ENCODE measurements at places on chromosomes 7 and 10.

DNA sequence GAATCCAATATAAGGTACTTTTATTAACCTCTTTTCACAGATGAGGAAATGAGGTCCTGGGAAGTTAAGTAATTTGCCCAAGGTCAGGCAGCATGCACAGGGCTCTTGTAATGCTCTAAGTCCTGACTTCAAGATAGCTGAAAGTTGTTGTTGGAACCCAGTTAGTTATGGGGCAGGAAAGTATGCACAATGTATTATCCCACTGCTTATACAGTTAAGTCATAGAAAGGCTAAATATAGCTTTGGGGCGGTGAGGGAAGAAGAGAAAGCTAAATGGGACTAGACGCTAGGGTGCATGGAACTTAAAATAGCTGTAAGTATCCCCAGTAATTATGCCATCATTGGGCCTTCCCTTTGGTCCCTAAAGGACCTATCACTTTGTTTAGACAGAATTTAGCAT is 9.2 kb downstream of the GLCCI1 start:
- no peak for DNase-seq

DNA sequence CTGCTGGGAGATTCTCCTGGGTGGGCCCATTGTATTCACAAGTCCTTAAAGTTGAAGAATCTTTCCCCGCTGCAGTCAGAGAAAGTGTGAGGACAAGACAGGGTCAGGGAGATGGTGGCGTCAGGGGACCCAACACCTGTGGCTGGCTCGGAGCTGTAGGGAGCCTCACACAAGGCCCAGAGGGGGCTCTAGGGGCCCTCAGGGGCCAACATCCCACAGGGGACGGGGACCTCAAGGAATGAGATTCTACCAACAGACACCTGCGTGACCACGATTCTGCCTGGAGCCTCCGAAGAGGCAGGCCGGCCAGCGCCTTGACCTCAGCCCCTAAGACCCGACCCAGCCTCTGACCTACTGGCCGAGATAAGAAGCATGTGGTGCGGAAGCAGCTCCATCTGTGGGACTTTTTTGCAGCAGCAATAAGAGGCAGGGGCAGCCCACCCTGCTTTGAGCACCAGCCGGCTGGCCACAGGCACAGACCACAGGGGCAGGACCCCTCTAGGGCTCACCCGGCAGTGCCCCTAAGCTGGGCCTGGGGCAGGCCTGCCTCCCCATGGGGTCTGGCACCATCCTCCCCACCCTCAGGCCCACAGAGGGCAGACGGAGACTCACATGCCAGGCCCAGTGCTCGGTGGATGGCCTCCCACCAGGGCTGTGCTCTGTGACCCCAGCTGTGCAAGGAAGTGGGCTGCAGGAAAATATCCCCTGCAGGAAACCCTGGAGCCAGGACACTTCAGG is 13.2 kb downstream of the RASGEF1A start:
- DNase-seq: no peak

GRCh38 chr7:129224251-129225205 is at the start of gene AHCYL2:
TSS of gene AHCYL2 (plus strand) at chr7:129225030.
- DNase-seq: peak; percentile 95

- DNase-seq: no peak
These were observed 4.2 kb upstream of the PILRA start for GRCh38 chr7:100369105-100369504.

- no peak for DNase-seq
These were observed 64.5 kb downstream of the AOAH start for GRCh38 chr7:36659638-36660341.

Measured in tibial nerve (tissue), 4 donors.